ENCODE measurements at places on chromosomes 16 and 17.

- no peak for DNase-seq
These were observed 59.8 kb downstream of the ANKRD11 start for GRCh38 chr16:89430436-89431157.

DNA sequence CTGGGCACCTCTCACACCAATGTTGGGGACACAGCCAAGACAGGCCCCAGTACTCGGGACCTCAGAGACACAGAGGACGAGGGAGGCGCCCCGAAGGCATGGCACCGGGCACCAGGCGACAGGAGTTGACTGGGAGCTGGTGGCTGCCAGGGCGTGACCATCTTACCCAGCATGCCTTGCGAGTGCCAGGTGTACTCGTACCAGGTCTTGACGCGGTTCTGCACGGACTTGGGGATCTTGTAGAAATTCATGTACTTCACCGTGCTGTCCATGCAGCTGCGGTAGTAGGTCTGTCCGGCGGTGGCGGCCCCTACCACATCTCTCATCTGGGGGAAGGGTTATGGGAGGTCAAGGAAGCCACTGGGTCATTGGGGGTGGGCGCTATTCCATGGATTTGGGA, 67.3 kb downstream of the CNGB1 start:
- no peak for DNase-seq

GRCh38 chr16:66653581-66654350, 42.8 kb downstream of the CMTM4 start:
- no peak for DNase-seq

- no peak for DNase-seq
These were observed 45.0 kb downstream of the CDH13 start for GRCh38 chr16:82671741-82672140.

GRCh38 chr16:28524681-28525171, 14.0 kb downstream of the NUPR1 start:
- no peak for DNase-seq

DNA sequence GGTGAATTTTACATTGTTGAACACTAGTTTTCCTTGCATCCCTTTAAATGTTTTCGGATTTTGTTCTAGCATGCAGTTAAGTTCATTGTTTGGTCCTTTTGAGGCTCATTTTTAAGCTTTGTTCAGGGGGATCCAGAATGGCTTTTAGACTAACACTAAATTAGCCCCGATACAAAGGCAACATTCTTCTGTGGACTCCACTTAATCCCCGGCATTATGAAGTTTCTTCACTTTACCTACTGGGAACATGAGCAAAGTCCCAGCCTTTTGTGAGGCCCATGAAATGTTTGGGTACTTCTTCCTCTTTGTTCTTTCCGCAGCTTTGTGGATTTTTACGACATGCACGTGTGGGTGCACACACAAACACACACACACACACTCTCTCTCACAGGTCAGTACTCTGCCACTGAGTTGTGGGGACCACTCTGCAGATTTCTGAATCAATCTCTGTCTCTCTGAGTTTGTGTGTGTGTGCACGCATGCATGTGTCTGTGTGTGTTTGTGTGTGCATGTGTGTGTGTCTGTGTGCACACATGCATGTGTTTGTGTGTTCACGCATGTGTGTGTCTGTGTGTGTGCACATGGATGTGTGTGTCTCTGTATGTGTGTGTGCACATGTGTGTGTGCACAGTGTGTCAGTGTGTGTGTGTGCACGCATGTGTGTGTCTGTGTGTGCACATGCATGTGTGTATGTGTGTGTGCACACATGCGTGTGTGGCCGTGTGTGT, 240.4 kb upstream of the TNRC6C start:
- DNase-seq, result no peak

- no peak for DNase-seq
These were observed 1049.1 kb upstream of the GOT2 start for GRCh38 chr16:59783191-59783590.

- DNase-seq, result peak; percentile 41
These were observed 222.5 kb upstream of the GSE1 start for GRCh38 chr16:85390511-85391174.

DNA sequence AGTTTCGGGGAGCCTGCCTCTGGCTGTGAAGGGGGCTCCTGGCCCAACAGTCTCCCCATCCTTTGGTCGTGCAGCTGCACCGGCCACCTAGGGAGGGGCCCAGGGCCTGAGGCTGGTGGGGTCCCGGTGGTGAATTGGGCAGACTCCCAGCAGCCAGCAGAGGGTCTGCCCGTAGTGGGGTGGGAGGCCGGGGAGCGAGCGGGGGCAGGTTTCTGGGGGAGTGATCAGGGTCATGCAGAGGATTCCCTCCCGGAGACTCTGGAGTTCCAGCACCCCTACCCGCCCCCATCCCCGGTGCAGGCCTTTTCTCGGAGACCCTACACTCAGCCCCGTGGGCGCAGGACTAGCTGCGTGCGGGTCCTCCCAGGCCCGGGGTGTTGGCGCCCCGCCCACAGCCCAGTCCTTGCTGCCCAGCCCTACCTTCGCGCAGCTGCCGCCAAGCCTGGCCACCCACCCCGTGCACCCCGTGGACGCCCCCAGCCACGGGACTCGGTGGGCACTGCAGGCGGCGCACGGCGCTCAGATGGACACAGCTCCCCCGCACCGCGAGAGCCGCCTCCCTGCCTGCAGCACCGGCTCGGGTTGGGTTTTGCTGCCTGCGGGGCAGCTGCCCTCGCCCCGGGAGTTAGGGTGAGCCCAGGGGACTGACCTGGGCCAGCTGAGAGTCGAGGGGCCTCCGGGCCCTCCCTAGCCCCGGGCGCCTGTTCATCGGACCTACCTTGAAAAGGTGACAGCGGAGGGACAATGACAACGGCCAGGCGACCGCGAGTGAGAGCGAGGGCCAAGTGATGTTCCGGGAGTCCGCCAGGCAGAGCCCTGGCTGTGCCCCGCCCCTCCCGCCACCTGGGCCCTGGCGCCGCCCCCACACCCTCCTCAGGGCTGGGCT, at the start of gene GNG13:
GNG13 (minus strand) TSS at position 787 of the 886 bp plus-strand sequence. CDS start 1,657 bp downstream, outside the sequence.
- no peak for DNase-seq

- DNase-seq, result no peak
These were observed 3.0 kb upstream of the PIK3R5 start for GRCh38 chr17:8968503-8968902.

DNA sequence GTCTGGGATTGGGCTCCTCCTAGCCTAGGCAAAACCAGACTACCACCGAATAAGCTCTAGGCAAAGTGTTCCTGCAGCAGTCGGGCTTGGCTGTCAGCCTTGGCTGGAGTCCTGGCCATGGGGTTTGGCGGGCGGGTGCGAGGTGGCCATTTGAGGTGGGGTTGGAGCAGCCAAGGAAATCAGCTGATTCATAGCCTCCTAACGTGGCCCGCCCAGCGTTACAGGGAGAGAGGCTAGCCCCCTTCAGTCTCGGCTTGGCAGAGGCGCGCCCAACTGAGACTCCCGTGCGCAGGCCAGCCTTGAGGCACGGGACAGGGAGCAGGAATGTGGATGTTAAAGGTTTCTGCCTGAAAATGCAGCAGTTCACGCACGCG, 1.9 kb downstream of the PMP22 start:
- DNase-seq, result peak; percentile 79

GRCh38 chr17:11511696-11512095, 86.6 kb upstream of the DNAH9 start:
- DNase-seq, result no peak

DNA sequence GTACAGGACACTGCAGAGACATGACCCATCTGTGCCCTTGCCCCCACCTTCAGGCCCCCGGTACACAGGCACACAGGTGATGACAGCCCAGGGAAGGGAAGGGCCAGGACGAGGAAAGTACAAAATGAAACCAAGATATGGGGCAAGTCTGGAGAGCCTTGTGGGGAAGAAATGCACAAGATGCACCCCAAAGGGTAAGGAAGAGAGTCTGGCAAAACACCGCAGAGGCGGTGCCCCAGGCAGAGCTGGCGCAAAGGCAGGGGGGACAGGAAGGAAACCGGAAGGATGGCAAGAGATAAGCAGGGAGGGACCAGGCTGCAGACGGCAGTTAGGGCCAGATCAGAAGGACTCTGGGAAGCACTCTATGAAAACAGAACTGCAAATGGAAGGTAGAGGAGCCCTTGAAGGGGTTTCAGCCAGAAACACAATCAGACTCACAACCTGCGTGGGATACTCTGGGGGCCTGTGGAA, 81.4 kb downstream of the SLC39A11 start:
- DNase-seq, result no peak

DNA sequence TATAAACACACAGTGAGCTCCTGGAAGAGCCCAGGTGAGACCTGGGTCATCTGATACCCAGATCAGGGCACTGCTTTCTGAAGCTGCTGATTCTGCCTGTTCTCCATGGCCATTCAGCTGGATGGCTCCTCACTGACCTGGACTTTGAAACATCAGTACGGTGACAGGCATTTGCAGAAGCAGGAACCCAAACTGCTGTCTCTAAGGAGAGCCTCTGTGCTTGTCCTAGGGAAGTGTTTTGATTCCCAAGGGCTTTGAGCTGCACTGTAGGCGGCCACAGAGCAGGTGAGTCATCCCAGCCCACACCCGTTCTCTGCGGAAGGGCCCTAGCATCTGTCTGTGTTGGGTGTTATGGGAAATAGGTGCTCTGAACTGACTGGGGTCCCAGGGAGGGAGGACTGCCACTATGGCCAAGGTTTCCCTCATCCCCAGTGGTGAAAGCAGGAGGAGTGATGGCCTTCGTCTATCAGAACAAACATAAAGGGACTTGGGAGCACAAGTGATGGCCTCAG, 60.7 kb upstream of the ADCY9 start:
- no peak for DNase-seq

DNA sequence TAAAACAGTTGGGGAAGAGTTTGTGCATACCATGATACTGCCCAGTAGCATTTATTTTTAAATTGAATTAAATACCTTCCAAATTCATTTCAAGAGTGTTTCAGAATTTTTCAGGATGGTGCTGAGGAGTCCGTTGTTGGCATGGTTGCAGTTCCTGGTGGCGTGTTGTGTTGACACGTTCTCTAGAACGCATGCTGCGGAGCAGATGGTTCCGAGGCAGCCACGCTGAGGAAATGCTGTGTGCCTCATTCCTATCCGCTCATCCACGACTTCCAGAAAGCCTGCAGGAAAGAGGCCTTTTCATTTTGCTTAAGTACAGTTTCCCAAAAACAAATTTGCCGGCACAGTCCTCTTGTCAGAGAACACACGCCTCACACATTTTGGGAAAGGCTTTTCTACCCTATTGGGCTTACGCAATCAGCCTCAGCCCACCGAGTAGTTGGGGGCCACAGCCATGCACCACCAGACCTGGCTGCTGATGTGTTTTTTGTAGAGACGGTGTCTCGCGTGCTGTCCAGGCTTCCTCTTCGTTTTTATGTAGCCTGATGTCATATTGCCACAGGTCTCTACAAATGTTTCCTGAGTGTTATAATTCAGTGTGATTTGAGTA, 32.1 kb upstream of the IL17C start:
- DNase-seq, result no peak

- no peak for DNase-seq
These were observed 145.9 kb upstream of the CIBAR2 start for GRCh38 chr16:85258166-85258565.

- DNase-seq, result no peak
These were observed 17.6 kb upstream of the ABCA10 start for GRCh38 chr17:69246202-69246601.

DNA sequence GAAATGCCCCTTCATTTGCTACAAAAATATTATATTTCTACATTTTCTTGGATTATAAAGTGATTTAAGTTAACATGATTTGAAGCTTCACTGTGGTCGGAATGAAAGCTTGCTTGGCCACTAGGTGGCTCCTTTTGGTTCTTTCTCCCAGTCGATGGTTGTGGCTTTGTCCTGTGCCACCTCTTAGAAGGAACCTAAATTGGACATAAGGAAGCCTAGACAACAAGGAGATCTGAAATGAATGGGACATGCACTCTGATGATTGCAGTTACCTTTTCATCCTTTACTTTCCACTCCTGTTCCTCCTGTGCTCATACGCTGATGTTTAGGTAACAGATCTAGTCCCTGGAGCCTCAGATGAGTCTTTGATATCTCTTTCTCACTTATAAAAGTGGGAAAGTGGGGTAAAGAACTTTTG, 39.2 kb downstream of the FTO start:
- DNase-seq, result no peak

GRCh38 chr17:4175921-4176807, 33.2 kb downstream of the CYB5D2 start:
- no peak for DNase-seq

DNA sequence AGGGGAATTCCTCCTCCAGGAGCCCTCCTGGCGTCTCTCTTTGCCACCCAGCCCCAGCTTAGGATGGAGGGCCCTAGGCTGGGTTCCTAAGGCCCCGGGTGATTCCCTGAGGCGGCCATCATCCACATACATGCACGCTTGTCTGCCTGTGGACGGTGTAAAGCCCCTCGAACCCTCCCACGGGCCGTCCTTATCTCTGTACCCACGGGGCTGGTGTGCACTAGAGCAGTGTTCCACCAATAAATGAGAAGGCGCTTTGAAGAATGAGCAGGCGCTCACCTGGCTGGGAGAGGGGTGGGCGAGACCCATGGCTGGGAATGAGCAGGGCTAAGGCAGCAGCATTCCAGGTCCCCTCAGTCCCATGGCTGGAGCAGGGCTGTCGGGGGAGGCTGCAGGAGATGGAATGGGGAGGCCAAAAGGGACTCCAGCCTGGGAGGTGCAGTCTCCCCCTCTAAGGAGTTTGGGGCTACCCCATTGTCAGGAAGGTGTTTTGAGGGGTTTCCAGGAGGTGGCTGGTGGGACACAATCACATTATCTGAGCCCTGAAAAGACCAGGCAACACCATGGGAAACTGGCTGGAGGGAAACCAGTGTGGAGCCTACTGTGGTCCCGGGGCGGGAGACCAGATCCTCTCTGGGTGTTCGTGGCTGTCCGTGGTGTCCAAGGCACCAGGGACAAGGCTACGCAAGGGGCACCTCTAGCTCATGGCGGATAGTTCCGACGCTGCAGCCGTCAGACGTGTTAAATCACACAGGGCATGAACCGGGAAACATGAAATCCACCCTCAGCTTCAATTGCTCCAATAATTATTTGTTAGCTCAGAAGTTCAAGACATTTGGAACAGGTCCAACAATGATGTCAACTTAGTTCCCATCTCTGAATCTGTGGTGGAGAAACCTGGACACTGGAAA, 87.5 kb upstream of the DNAH17 start:
- peak; percentile 6 for DNase-seq

- DNase-seq, result no peak
These were observed 50.8 kb upstream of the MYH10 start for GRCh38 chr17:8681170-8681949.

DNA sequence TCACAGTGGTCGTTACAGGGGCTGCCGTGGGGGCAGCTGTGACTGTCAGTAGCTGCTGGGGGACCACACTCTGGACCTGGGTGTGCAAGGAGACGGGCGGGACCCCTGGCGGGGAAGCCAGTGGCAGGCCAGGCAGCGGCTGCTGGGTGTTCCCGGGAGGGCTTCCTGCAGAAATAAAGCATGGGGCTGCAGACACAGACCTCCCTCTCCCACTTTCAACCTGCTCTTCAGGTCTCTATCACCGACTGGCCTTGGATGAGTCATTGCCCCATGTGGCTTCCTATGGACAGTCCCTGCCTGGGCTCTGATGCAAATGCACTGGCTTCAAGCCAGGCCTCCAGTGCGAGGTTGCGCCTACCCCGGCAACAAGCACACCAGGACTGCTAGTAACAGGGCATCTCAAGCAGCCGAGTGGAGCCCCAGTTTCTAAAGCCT, 17.2 kb downstream of the SREBF1 start:
- peak; percentile 86 for DNase-seq

GRCh38 chr16:345772-346171, 6.8 kb downstream of the AXIN1 start:
- DNase-seq, result no peak
